ENCODE measurements at places on chromosomes 2 and 18. TPM values are rescaled to one million over a fixed set of nuclear protein-coding genes. Genes with fewer than 3 reads are reported as not detected.

The CTLA4 gene
- not detected for total RNA-seq

The CASP10 gene
- 0.52 TPM for total RNA-seq

The METTL4 gene
- total RNA-seq: 10.3 TPM

The CCDC74A gene
- 20.6 TPM for total RNA-seq

The SH3BP4 gene
- 53.3 TPM for total RNA-seq

The ZNF396 gene
- total RNA-seq: 0.19 TPM

The TET3 gene
- 3.7 TPM for total RNA-seq

DNA sequence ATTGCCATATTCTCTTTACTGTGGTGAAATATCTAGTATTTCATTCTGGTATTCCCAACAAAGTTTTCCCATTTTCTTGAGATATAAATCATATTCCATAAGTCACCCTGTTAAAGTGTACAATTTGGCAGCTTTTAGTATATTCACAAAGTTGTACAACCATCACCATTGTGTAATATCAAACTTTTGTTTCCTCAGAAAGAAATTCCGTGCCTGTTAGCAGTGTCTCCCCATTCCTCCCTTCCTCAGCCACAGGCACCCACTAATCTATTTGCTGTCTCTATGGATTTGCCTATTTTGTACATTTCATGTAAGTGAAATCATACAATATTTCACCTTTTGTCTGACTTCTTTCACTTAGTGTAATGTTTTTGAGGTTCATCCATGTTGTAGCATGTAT is 19.7 kb downstream of the NCOA1 start:
- no peak for DNase-seq

- no peak for DNase-seq
Measured at GRCh38 chr2:201007584-201007998, 44.1 kb upstream of the ORC2 start.

- DNase-seq: no peak
Measured at GRCh38 chr2:159875083-159875482, 77.1 kb upstream of the CD302 start.

DNA sequence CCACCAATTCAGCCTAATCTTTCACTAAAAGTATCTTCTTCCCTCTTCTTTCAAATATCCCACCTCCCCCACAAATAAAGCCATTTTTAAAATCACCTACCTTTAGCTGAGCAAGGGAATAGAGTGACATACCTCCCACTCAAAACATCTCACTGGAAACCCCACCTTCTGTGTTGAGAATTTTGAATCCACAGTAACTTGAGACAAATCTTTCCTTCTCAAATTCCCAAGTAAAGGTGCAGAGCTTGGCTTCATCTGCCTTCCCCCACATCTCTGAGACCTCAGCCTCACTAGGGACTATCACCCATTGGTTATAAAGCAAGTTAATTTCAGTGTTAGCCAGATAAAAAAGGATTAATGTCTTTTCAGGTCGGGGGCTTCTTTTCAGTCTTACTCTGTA is 180.4 kb downstream of the INO80D start:
- no peak for DNase-seq

DNA sequence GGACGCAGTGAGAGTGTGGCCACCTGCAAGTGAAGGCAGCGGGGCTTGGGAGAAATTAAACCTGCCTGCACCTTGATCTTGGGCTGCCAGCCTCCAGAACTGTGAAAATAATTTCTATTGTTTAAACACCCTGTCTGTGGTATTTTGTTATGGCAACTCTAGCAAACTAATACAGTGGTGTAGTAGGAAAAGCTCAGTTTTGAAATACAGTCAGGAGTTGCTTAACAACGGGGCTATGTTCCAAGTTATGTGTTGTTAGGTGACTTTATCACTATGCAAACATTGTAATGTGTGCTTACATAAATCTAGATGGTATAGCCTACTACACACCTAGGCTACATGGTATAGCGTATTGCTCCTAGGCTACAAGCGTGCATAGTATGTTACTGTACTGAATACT is 93.4 kb upstream of the FN1 start:
- peak; percentile 62 for DNase-seq

GRCh38 chr2:65070172-65070830 is 14.1 kb downstream of the CEP68 start:
- peak; percentile 52 for DNase-seq

- DNase-seq: peak; percentile 1
Measured at GRCh38 chr2:186307871-186308270, 178.2 kb upstream of the ZC3H15 start.

DNA sequence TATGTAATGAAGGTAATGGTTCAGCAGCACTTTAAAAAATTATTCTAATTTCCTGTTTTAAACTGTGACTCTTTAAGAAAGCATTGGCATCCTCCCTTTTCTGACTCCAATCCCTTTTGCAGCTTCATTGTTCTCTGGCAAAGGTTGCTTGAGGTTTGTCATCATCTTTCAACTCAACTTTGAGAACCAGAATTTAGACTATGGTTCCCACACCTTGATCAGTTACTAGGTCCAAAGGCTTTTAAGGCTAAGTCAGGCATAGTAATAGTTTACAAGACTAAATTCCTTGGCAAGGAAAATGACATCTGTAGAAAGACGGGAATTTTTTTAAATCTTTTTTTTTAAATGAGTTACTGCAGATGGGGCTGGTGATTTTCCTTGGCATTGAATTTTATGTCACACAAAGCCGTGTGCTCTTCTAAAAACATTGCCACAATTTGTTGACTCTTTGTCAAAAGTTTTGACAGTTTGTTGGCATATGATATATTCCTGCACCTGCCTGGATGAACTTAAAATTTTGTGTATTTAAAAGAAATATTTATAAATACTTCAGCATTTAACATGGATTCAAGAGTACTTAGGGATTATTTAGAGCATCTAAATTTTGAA is 451.0 kb downstream of the MEIS1 start:
- DNase-seq: no peak

DNA sequence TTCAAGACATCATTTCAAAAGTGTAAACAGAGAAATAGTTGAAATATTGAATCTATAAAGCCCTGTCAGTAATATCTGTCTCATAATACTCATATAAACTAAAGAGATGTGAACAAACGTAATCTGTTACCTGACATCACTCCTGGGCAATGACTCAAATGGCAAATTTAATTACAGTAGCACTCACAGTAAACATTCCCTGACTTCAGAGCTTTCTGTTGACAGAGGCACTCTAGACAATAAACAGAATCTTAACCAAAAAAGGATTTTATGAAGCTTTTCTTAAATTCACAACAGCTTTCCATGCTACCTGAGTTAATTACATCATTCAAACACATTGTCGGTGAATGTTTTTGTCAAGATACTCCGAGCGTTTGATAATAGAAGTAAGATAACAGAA is 128.1 kb upstream of the PDE1A start:
- no peak for DNase-seq

DNA sequence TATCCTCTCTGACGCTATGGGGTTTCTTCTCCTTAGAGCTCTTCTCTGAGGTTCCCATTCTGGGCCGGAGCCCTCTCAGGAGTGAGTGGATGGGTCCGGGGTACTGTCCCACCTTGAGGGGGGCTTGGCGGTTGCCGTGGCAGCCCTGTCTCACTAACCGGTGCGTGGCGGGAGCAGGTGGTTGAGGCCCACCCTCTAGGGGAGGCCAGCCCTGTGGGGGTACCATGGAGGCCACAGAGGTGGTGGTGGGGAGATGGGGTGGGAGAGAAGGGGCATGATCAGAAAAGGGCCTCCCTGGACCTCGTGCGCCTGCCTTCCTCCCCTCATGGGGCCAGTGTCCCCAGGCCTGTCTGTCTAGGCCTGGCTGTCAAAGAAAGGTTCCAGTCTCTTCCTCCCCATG is 22.3 kb downstream of the IGFBP5 start:
- DNase-seq: no peak

DNA sequence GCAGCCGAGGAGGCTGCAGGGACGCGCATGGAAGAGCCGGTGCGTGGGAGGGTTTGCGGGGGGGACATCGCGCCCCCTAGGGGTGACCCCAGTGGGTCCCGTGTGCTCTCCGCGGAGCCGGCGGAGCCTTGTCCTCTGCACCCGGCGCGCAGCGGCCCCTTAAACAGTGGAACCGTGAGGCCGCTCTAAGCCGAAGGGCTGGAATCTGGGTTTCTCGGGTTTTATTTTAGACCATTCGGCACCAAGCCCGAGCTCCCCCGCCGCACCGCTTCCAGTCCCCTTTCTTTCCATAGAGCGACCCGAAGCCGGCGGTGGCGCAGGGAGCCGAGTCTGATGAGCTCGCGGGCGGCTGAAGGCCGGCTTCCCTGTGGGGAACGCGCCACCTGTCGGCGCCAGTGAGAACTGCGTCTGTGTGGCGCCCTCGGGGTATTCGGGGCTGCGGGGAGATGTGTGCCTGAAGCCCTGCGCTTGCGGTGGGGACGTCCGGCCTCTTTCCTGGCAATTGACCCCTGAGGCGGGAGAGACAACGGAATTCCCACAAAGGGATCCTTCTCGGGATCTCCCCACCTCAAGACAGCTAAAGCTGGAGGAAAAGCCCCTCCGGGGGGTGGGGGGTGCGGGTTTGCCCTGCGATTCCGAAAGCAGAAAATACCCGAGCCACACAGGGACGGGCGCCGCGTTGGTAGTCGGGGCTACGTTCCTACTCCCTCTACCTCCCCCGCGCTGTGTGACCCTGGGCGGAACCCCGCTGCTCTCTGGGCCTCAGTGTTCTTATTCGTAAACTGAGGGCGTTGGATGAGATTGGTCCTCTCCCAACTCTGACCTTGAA is 8.2 kb upstream of the EN1 start:
- DNase-seq: peak; percentile 71

- DNase-seq: peak; percentile 58
Measured at GRCh38 chr2:199471443-199472057, 13.8 kb upstream of the SATB2 start.

DNA sequence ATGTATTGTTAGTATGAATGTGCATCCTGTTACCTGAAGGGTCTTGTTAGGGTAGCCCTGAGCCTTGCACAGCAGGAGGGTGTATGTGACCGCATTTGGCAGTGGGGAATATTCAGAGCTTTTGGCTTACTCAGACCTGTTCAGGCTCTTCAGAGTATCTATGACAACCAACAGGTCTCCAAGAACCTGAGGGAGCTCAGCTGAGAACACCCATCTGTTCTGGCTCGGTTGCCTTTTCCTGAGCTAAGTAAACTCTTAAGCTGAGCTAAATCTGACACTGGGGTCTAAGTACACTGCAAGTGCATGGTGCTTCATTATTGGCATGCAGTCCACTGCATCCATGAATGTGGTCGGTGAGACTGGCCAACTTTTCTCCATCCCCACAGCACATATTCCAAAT is 92.4 kb upstream of the CHST9 start:
- no peak for DNase-seq

DNA sequence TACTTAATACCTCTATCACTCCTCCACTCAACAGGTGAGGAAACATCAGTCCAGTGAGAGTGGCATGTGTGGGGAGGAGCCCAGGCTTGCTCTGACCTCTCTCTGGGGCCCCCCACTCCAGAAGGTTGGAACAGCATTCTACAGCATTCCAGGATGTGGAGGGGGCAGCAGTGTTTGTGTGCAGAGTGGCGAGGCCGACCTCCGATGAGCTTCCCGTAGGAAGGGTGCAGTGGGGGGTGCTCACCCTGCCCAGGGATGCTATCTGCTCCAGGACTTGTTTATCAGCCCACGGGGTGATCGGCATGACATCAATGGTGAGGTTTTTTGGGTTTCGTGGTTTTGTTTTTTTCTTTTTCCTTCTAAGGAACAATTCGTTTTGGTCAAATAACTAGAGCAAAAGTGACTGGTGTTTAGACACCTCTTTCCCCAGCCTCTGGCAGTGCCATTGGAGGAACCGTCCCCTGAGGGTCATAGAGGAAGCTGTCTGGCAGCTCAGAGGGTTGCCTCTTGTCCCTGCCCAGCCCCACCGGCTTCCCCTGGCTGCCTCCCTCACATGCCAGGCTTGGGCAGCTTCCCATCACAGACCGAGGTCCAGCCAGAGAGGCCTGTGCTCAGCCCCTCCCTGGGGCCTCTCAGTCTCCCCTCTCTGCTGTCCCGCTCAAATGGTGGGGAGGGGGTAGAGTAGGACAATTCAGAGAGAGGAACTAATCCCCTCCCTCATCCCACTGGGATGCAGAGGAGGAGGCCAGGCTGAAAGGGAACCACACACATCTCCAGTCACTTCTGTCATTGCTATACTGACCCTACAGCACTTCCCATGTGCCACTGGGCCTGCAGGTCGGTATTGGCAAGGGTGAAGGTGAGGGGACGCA is 96.5 kb downstream of the ZFP36L2 start:
- no peak for DNase-seq

GRCh38 chr2:19072161-19072560 is 286.3 kb downstream of the OSR1 start:
- no peak for DNase-seq

DNA sequence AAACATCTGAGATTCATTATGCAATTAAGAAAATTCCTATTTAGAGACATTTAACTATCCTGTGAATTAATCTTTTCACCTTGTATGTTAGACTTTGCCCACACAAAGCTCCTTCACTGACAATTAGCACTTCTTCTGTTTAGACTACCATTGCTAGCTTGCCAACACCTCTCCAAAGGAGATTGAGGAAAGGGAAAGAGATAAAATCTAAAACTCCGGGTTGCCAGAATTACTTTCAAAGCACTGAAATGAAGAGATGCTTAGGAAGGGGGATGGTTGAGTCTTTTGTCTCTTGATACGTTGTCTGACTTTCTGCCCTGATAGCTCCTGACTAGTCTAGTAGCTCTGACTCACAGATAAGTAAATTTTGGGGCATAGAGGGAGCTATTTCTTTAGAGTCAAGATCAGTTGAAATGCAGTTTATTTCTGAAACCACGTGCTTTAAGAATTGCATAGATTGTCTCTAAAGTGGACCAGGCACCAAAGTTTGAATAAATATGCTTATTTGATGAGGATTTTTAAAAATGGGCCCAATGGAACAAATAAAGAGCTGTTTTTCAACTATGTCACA is 74.1 kb upstream of the DSEL start:
- peak; percentile 64 for DNase-seq

- no peak for DNase-seq
Measured at GRCh38 chr2:129880971-129881370, 98.5 kb upstream of the RAB6C start.

DNA sequence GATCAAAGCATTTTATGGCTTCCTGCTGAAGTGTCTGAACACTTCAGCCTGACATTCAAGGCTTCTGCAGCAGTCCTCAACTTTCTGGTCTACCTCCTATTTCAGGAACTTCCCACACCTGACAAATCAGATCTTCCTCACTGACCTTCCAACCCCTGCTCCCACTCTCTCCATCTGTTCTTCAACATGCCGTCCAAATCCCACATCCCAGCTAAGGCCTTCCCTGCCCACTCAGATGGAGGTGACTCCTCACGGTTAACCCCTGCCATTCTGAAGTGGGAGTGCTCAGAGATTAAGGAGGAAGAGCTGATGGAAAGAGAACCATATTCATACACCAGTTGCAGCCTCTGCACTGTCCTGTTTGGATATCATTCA is 104.8 kb downstream of the POLR1A start:
- no peak for DNase-seq

GRCh38 chr2:63484901-63485300 is 103.4 kb downstream of the WDPCP start:
- DNase-seq: no peak

GRCh38 chr2:128378231-128379020 is 59.8 kb upstream of the HS6ST1 start:
- DNase-seq: no peak

DNA sequence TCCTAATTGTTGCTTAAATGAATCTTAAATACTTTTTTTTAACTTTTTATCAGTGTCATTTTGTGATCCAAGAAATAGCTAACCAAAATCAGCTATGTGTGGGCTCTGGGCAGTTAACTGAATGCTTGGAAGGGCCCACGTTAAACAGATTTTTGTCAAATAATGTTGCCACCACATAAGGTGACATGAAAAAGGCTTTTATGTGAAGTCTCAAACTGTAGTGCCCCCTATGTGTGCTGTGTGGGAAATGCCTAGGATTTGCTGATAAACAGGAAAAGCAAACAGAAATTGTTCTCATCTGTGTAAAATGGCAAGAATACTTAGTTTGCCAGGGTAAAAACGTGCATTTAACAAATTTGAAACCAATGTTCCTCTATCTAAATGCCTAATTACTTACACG is 242.2 kb downstream of the ZNF516 start:
- DNase-seq: peak; percentile 5

All from LHCN-M2 (cell line).